ENCODE measurements at places on chromosomes 6 and 20.

GRCh38 chr6:110826236-110827129 lies 11.2 kb upstream of the CDK19 start:
- DNase-seq: no peak

GRCh38 chr6:89198235-89198634 lies 18.9 kb downstream of the GABRR1 start:
- no peak for DNase-seq

DNA sequence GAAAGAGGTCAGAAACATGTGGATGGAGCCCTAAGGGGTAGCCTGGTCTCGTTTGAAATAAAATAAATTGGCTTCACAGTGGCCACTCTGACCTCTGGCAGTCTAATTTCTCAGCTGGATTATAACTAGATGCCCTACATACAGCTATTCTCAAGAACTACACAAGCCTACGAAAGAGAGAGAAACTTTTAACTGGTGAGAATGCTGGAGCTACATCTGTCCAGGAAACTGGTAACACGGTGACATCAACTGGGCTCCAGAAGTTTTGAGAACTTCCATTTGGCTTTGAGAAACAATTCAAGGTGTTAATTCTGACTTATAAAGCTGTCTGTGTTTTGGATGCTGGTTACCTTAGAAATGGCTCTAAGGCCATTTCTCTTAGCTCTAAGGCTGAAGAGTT lies 187.3 kb upstream of the TENT5A start:
- DNase-seq: no peak

DNA sequence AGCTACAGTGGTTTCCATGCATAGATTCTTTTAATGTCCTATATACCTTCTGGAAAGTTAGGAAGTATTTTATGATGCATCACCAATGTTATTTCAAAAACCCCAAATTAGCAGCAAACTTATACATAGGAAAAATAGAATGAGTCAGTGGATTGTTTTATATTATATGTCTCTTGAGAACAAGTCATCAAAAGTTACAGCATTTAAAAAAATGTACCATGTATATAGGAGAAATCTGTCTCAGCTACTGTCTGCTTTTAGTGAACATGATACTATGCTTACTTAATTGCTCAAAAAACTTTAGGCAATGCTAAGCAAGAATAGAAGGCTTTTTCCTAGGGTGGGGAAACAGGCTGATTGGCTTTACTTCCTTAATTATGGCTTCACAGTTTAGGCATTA lies 365.3 kb downstream of the SAMD5 start:
- no peak for DNase-seq
